ENCODE measurements at places on chromosomes 3 and 15.

DNA sequence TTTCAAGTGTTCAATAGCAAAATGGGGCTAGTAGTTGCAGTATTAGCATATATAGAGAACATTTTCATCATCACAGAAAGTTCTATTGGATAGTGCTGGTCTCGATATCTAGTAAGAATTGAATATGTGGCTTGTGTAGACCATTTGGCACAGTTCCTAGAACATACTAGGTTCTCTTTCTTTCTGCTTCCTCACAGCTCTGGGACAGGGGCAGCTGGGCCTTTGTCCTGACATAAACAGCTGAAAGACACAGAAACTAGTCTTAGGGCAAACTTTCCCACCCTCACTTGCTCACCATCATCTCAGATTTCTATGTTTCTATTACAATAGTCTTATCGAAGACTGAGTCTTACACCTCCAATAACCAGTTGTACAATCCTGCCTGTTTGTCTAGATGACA, 63.7 kb upstream of the DLG1 start:
- no peak for DNase-seq

DNA sequence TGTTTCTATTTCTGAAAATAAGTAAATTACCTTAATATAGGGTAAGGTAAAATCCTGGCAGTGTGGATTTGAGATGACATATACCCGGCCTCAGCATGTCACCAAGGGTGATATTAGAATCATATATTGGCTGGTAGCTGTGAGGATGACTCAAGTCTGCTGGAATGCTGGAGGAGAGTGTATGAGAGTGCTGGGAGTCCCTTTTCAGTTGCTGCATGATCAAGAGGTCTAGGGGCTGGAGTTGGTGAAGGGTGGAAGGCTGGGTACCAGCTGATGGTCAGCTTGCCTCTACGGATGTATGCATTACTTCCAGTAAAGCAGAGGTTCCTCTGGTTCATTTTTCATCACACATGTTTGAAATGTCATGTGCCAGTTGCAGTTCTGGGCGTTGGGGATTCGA, 40.6 kb downstream of the SLC25A26 start:
- no peak for DNase-seq

DNA sequence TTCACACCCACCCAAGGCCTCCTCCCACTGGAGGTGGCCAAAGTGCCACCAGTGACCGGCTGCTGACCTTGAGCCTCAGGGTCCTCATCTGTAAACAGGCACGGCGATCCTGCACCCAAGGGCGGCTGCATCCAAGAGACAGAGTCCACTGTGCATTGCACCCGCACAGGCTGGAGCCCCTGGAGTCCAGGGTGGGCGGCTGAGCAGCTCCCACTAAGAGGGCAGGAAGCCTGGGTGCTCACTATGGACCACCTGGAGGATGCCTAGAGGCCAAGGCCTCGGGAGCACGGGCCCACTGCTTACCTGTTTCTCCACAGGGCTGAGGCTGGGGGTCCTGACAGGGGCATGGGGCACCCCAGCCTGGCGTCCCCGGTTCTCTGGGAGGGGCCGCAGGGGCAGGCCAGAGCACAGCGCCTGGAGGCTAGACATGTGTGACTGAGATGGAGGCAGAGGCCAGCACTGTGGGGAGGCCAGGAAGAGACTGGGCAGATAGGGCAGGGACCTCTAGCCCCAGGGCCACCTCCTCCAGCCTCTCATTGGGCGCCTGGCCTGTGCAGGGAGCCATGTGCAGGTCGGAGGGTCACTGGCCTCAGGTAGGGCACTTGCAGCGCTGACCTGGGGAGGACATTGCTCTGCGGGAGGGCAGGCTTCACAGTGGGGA, at the start of gene UROC1:
UROC1 (minus strand) TSS at position 483 of the 661 bp plus-strand sequence; CDS start at position 429, 54 bp downstream.
- DNase-seq, result no peak

DNA sequence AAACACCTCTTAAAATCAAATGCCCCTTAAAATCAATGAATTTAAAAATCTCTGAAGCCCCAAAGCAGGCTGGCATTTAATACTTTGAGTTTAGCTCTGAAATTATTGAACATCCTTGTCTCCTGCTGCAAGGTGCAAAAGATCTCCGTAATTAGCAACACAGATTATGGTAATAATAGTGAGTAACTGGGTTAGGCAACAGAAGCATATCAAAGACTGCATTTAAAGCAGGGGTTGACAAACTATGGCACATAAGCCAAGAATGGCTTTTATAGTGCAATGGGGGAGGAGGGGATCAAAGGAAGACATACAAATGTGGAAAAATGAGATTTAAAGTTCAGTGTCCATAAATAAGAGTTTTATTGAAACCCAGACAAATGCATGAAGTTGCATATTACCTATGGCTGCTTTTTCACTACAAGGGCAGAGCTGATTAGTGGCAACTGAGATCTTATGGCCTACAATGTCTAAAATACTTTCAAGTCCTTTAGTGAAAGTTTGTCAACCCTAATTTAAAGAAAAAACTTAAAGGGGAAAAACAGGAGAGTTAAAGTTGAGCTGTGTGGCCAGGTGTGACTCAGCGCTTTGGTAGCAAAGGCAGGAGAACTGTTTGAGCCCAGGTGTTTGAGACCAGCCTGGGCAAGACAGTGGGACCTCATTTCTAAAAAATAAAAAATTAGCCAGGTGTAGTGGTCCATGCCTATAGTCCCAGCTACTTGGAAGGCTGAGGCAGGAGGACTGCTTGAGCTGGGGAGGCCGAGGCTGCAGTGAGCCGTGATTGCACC, 157.6 kb downstream of the TBL1XR1 start:
- DNase-seq, result no peak

- DNase-seq, result no peak
Measured at GRCh38 chr15:74497584-74497983, 36.6 kb upstream of the UBL7 start.

- DNase-seq, result no peak
Measured at GRCh38 chr3:65716071-65716751, 322.5 kb downstream of the MAGI1 start.

- no peak for DNase-seq
Measured at GRCh38 chr3:127464642-127465041, 125.9 kb downstream of the TPRA1 start.

- DNase-seq, result no peak
Measured at GRCh38 chr3:38274864-38275649, 7.0 kb upstream of the SLC22A14 start.

GRCh38 chr15:82894971-82895520, 57.5 kb downstream of the HOMER2 start:
- DNase-seq, result no peak

DNA sequence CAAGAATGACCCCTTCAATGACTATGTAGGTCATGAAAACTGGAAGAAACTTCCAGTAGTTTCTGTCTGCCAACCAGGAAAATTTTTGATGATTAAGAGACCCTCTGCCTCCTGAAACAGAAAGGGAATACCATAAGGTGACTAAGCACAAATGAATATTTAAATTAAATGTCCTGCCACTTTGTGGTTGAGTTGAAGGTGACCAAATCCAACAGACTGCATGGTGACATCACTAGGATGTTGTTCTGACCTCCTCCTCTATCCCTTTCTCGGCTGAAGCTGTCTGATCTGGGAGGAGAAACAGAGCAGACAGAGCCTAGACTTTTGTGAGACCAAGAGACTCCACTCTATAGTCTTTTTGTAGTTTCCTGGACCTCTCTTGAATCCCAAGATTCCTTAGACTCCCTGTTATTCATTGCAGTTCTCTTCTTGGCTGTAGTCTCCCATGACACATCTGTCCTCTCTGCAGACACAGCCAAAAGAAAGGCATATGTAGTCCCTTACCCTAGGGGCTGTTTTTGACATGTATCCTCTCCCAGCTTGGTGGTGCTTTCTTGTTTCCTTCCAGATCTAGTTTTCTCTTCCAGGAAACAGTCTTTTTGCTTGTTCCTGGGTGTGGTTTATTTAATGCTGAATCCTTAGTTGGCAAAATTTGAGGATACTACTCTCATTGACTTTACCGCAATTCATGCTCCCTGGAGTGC, 55.2 kb upstream of the UBE3A start:
- DNase-seq, result no peak

- DNase-seq, result no peak
Measured at GRCh38 chr3:139267300-139268246, 76.2 kb upstream of the MRPS22 start.

DNA sequence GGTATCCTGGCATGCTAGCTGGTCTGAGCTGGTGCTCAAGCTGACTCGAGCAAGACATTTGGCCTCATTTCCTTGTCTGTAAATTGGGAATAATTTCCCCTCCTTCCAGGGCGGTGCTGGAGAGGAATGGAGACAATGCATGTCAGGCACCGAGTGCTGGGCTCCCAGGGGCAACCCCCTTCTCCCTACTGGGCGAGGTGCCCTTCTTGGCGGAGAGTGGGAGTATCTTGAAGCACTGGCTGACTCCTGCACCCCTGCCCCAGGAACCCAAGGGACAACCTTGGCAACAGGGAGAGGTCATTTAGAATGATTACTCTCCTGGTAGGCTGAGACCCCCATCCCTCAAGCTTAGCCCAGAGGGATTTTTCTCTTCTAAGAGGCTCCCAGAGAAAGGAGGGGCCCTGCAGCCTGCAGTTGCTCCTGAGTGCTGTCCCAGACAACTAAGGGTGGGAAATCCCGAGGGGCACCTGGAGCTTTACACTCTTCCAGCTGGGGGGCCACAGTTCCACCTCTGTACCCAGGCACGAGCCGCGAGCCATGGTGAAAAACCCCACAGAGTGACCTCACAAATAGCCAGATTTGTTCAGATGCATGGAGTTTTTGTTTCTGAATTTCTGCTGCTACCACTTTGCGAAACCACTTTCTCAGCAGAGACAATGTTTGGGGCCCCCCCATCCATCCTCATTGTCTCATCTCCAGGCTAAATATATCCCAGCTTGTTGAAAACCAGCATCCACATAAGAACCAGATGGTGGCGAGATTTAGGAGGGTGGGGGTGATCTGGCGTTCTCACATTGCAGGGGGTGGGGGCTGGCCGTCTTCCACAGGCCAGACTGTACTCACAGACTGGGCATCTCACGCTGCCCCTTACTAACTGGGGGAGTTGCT, 44.8 kb downstream of the ABTB1 start:
- DNase-seq, result no peak

DNA sequence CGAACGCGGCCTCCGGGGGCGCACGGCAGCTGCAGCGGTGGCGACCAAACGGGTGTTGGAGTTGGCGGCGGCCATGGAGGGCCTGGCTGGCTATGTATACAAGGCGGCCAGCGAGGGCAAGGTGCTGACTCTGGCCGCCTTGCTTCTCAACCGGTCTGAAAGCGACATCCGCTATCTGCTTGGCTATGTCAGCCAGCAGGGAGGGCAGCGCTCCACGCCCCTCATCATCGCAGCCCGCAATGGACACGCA, 725 bp downstream of the FEM1B start:
- no peak for DNase-seq

DNA sequence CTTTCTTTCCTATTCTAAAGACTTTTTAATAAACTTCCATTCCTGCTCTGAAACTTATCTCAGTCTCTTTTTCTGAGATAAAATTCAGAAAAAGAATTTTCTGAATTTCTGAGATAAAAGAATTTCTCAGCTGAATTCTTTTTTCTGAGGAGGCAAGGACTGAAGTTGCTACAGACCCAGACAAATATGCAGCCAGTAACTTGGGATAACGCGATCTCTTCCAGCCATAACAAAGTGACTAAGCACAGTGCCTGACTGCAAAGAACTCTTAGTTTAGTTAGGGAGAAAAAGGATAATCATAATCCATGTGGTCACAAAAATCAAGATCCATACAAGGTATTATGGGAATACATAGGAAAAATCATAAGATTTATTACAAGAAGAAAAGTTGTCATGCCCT, 222.0 kb upstream of the GAP43 start:
- DNase-seq, result no peak

GRCh38 chr3:178804606-178805005, 267.0 kb downstream of the ZMAT3 start:
- no peak for DNase-seq
